ENCODE measurements at places on chromosomes 6 and 20.

- DNase-seq: no peak
Measured at GRCh38 chr6:37477656-37478435, 21.8 kb downstream of the CCDC167 start.

DNA sequence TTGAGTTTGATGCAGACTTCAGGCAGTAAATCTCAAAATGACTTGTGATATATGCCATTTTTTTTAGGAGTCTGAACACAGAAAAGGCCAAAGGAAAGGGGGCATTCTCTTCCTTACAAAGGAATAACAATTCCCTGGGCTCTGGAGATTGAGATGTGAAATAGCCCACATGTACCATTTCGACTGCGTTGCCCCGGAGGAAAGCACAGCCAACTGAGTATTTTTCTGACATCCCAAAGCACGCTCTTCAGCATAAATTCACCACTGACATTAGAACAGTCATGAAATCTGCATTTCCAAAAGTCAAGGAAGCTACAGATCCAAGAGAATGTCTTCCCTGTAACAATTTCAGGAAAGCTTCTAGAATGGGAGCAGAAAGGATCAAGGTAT is 7.8 kb downstream of the ELOVL2 start:
- no peak for DNase-seq

GRCh38 chr20:31861385-31862156 is 8.8 kb downstream of the DUSP15 start:
- DNase-seq: peak; percentile 61

DNA sequence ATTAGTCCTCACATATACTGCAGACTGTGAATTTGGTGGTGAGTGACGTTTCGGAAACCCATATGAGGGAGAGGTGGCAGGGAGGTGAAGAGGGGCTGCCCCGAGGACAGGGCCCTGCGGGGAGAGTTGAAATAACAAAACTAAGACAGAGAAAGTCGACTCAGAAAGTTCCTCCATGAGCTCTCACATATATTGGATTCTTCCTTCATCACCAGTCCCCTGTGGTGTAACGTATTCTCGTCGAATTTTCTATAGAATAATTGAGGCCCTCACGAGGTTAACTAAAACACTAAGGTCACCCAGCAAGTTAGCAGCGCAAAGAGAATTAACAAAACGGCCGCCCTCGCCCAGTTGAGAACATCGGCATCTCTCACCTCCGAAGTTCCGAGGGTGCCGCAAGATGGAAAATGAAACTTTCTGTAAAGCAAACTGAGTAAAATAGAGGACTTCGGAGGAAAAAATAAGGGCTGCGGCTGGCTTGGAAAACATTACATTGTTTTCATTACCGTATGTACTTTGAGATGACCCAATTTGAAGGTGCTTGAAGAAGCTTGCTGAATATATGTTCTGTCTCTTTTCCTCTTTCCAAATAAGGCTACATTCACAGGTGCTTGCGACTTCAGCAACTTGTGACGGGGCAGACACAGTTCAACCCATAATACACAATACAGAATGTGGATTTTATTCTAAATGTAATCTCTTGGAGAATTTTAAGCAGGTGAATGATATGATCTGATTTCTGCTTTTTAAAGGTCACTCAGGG is 490.9 kb upstream of the JARID2 start:
- peak; percentile 22 for DNase-seq

DNA sequence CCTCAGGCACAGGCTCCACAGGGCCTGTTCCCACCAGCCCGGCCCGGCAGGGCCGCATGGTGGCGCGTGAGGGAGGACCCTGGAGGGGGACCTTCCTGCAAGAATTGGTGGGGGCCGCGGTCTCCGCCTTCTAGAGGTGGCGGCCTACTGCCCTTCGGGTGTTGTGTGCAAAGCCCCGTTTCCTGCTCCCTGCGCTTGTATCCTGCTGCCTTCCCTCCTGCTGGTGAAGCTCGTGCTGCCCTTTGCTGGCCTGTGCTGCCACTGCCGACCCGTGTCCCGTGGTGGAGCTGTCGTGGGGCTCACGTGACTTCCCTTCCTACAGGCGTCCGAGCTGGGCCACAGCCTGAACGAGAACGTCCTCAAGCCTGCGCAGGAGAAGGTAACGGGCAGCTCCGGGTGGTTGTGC is 8.4 kb upstream of the COL20A1 start:
- DNase-seq: no peak

- no peak for DNase-seq
Measured at GRCh38 chr20:38220587-38221118, 39.9 kb downstream of the KIAA1755 start.

DNA sequence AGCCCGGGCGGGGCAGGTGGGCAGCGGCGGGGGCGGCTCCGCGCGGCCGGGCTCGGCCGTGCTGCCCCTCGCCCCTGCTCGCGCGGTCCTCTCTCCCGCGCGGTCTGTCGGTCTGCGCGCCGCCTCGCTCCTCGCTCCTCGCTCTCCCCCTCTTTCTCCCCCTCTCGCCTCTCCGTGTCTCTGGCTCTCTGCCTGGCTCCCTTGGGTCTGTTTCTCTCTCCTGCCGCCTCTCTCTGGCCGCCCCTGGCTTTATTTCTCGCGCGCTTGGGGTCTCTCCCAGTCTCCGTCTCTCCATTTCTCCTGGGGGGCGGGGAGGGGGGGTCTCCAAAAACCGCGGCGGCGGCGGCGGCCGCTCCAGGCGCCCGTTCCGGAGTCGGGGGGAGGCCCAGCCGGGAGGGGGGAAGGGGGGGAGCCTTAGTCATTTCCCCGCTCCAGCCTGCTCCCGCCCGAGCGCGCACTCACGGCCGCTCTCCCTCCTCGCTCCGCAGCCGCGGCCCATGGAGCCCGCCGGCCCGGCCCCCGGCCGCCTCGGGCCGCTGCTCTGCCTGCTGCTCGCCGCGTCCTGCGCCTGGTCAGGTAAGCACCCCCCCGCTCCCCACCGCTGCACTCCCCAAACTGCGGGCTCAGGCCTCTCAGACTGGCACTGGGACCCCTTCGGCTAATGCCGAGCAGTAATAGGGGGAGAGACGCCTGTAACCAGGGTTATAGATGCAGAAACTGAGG is at the start of gene SIRPA:
Gene SIRPA (plus strand): TSS at position 457 of the 723 bp plus-strand sequence. CDS start 41 bp downstream, at position 498.
- DNase-seq: no peak

GRCh38 chr6:154537511-154538325 is 27.2 kb upstream of the CNKSR3 start:
- DNase-seq: no peak

GRCh38 chr6:20314866-20315845 is 86.5 kb upstream of the E2F3 start:
- no peak for DNase-seq

DNA sequence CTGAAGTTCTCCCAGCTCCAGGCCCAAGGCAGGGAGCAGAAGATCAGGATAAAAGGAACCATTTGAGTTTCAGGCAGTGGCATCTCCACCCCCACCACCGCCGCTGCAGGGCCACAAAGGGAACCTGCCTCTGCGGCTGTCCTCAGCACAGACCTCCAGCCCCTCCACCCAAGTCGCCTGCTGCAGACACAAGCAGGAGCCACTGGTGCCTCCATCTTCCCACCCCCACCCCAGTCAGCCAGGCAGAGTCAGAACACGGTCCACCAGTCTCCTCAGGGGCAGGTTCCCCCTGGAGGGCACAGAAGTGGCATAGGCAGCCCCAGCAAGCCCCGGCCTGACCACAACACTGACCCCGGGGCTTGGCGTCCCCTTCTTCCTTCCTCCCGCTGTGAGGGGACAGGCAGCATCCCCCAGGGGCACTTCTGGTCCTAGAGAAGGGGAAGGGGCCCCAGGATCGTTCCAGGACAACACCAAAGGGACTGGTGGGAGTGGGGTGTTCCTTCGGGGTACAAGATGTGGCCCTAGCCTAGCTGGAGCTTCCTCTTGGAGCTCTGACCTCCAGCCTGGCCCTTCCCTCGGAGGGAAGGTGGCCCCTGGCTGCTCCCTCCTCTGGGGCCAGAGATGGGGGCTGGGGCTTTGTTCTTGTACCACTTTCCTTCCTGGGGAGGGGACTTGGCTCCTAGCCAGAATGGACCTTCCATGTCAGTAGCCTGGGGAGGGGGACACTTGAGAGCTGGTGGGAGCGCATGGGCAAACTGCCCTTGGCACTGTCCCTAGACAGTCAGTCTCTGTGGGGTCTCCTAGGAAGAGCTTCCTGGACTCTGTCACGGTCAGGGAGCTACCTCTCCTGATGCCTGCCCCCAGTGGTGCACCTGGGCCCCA is 36.0 kb downstream of the YTHDF1 start:
- no peak for DNase-seq

- DNase-seq: no peak
Measured at GRCh38 chr6:112906726-112907125, 559.6 kb downstream of the RFPL4B start.

DNA sequence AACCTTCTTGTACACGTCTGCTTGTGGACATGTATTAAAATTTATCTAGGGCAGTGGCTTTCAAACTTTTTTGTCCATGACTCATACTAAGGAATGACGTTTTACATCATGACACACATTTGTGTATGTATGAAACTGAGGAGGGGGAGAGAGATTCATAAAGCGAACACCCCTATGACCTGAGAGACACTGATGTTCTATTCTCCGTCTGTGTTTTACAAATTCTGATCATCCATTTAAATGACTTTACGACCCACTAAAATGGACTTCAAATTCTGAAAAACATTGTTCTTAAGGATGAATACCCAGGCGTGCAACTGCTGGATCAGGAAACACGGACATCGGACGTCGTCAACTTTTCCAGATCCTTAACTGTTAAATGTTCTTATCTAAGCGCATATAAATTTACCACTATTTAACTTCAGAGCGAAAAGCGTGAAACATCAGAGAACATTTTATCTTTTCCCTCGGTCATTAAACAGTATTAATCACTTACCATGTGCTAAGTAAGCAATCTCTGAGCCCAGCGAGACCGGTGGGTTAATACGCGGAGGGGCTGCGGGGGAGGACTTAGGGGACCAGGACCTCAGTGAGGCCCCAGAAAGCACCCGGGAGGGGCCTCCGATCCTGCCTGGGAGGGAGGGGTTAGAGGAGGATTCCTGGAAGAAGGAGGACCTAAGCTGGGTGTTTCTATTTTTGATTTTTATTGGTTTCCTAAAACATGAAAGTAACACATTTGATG is 1.2 kb downstream of the PLAGL1 start:
- no peak for DNase-seq

DNA sequence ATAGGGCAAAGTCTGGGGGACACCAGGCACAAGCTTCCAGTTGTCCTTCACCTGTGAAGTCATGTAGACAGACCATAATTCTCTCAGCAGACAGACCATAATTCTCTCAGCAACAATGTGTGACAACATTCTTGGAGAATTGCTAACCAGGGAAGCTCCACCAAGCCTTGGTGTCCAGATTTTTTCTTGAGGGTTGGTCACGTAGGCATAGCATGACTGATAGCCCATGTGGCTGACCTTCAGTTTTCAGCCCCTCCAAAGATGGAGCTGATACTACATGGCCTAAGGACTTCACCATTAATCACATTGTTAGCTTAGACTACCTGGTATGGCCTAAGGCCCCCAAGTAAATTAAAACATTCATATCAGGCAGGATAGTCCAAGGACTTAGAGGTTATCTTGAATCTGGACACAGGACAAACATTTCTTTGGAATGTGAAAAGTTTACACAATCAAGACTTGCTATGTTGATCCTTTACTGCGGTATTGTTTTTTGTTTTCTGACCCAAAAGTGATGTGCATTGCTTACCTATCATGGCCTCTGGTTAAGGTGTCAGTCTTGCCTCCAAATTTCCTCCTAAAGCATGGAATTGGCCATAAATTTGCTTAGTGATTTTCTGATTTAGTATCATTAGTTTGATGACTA is 76.9 kb downstream of the CEP57L1 start:
- DNase-seq: no peak

DNA sequence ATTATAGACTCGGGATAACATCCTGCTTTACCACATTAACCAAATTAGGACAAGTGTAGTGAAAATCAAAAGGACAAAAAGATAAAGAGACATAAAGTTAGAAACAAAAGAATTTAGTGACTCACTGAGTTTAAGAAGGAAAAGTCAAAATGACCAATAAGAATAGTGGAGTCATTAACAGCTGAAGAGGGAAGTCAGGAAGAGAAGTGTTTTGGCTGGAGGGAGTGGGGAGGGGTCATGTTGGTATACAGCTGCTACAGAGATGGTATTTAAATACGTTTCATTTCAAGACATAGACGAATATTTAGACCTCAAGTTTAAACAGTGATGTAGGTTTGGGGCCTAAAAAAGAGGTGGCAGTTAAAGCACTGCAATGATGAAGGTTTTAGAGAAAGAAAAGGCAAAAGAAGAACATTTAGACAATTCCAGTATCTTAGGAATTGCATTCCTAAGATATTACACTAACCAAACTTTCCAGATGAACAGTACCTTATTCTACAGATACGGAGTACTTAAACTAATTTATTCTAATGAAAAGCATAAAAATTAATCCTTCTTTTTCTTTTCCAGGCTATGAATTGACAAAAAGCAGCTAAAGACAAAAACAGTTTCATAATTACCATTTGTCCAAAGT is 10.6 kb downstream of the FKBP5 start:
- DNase-seq: no peak

DNA sequence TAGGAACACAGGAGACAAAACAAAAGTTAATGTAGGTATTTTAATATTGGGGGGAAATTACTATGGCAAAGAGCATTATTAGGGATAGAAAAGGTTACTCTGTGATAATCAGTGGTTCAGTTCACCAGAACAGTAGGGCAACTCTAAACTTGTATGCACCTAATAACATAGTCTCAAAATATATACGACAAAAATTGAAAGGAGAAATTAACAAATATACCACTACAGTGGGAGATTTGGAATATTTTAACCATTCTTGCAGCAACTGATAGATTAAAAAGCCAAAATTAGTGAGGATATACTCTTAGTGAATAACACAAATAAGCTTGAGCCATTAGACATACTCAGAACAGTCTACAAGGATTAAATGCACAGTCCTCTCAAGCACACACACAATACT is 11.0 kb downstream of the ARMC12 start:
- DNase-seq: no peak

- no peak for DNase-seq
Measured at GRCh38 chr20:53842301-53843099, 227.9 kb downstream of the BCAS1 start.

GRCh38 chr20:14000917-14001316 is 5.6 kb downstream of the MACROD2 start:
- DNase-seq: no peak

- no peak for DNase-seq
Measured at GRCh38 chr6:34562861-34563512, 6.9 kb upstream of the SPDEF start.

DNA sequence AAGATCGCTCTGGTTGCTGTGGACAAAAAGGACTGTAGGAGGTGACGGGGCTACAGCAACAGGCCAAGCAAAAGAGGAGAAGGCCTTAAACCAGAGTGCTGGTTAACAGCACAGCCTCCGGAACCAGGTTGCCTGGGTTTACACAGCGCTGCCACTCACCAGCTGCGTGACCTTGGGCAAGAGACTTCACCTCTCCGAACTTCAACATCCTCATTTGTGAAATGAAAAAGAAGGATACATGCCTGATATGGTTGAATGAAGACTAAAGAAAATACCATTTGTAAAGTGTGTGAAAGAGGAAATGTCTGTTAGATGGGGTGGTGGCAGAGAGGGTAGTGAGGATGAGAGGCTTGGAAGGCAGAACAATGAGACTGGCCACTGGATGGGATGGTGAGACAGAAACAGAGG is 44.9 kb downstream of the PREX1 start:
- no peak for DNase-seq

- no peak for DNase-seq
Measured at GRCh38 chr6:16483315-16483875, 245.0 kb downstream of the GMPR start.
